Stimulated activated CD4-positive, alpha-beta T cell treated with anti-CD3 and anti-CD28 coated beads, Interleukin-15, amount 100 ng/mL, for 1 hour (primary cell): ENCODE measurements at places on chromosomes 7 and 10.

GRCh38 chr7:105130048-105130447 lies 116.0 kb downstream of the KMT2E start:
- DNase-seq = no peak

GRCh38 chr7:120725376-120726039 lies 132.4 kb downstream of the TSPAN12 start:
- no peak for DNase-seq

DNA sequence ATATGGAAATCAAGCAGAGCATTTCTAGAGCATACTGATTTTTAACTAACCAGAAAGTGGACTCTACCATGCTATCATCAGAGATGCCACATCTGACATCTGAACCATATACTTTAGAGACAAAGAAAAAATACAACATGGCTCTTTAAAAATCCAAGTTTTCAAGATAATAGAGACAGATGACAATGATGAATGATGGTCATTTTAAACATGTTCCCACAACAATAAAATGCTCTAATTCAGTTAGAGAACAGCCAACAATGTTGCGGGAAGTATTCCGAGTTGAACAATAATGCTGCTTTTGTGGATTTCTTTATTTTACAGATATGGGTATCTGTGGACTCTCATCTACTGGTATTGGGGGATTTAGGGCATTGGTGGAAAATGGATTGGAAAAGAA lies 52.8 kb downstream of the PRTFDC1 start:
- DNase-seq = no peak

GRCh38 chr10:121772406-121772805 lies 155.4 kb downstream of the ATE1 start:
- DNase-seq = no peak

DNA sequence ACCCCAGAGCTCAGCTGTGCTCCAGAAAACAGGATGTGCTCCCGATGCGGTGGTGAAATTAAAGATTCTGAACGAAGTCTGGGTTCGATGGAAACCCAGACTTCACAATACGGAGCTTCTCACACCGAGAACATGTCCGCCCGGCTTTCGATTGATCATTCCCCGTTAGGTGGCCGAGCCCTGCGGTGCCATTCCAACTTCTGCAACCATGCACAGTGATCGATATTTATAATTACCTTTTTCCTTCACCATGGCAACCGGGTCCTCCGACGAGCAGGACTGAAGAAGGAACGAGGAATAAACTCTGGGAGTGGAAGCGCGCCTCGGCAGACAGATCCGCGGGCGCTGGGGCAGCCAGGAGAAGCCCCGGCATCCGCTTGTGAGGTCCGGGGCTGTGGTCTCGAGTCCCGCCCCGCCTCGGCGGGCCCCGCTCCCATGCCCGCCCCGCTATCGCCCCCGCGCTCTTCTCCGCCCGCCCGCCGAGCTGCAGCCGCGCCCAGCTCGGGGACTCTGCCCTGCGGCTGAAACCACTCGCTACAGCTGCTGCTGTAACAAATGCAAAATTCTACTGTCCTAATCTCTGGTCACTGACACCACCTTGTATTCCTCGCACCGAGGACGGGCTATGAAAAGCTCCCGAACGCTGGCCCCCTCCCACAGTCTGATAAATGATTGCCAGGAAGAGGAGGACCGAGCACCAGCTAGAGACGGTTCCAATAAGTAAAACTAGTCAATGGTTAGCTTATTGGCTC lies 26.2 kb downstream of the ABLIM1 start:
- peak; percentile 6 for DNase-seq

- DNase-seq = no peak
These were observed 14.9 kb downstream of the DUSP5 start for GRCh38 chr10:110512461-110513187.

GRCh38 chr7:2635810-2636701 lies 4.3 kb downstream of the TTYH3 start:
- no peak for DNase-seq

GRCh38 chr10:128884033-128884425 lies 583.0 kb upstream of the MGMT start:
- no peak for DNase-seq

DNA sequence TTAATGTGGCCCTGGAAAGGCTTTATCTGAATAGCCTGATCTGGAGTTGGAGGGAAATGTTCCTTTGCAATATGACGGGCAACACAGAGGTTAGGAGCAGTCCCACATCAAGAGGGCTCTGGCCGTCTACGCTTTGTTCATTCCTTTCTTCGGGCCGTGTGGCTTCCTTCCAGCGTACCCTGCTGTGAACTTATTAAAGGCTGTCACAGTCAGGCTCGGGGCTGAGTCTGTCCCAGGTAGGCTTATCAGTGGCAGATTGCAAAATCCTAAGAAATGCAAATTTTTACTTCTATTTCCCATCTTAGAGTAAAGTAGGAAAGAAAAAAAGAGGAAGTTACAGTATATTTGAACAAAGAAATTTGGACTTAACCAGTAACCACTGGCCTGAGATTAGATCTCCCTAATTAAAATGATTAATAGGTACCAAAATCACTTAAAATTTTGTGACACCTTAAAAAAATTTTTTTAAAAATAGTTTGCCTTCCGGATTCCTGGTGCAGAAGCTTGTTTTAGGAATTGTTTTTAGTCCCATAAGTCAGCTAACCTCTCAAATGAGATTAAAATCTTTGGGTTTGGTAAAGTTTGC lies 453.1 kb upstream of the MKI67 start:
- DNase-seq = no peak

DNA sequence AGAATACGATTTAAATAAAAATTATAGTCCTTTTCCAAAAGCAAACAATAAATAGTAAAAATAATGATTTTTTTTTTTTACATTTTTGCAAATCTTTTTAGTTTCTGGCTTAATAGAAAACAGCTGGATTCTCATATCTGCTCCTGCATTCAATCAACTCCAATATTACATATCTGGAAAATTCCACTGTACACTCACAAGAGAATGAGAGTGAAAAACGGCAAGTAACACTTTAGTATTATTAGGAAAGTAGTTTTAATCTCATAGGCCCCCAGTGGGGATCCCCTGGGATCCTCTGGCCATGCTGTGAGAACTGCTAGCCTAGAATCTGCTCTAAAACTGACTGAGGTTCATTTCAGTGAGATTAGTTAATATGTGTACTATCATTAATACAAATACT lies 128.6 kb upstream of the LRRN3 start:
- no peak for DNase-seq

GRCh38 chr10:43199684-43200537 lies 61.7 kb downstream of the CSGALNACT2 start:
- DNase-seq = no peak

DNA sequence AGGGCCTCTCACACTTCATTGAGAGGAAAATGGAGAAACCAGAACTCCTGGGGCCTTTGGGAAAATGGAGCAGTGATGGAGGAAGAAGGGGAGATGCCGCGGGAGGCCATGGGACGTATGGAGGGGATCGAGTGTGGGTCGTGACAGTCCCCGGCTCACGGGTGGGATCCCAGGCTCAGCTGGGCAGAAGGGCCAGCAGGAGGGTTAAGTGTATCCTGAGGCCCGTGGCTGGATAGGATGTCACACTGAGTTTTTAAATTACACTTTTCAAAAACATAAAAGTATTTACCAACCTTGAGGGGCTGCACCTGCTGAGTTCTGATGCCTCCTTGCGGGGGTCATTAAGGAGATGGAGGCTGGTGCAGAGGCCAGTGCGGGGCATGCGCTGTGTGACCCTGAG lies 28.0 kb upstream of the PSMG3 start:
- DNase-seq = no peak

GRCh38 chr10:16907687-16908086 lies 90.5 kb upstream of the RSU1 start:
- DNase-seq = no peak

GRCh38 chr7:129366-130221 lies 62.8 kb upstream of the FAM20C start:
- DNase-seq = no peak

- DNase-seq = no peak
These were observed 167.0 kb downstream of the SFMBT2 start for GRCh38 chr10:7243873-7244272.

DNA sequence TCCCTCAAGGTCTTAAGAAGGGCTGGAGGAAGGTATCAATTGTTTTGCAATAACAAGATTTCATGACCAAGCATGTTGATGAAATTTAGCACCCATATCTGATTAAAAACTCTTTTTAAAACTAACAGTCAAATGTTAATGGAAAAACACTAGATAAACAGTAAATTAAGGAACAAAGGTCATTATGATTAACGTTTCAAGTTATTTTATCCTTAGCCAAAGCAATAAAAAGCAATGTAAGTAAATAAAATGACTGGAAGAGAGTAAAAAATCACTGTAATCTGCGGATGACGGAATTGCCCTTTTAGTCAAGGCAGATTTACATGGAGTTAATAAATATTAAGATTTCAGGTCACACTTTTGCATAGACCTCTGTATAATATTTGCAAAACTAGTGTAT lies 179.5 kb upstream of the KLF6 start:
- no peak for DNase-seq

GRCh38 chr7:67856046-67856445 lies 859.4 kb downstream of the TYW1 start:
- DNase-seq = no peak

DNA sequence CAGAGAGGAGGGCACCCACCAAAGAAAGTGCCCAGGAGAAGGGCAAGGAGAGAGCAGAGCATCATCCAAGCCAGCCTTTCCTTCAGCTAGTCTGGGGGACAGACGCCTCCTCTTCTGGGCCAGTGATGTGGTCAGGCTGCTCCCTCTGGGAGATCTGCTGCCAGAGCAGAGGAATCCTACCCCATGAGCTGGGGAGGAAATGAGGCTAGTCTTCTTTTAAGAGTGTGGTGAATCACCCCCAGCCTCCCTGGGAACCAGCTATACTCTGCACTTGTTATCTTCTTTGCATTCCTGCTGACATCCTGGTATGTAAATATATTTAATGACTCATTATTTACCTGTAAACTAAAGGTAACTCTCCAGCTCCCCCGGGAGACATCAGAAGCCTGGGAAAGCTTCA lies 41.6 kb upstream of the EPHB6 start:
- DNase-seq = no peak

GRCh38 chr7:73920406-73921134 lies 59.6 kb downstream of the TMEM270 start:
- DNase-seq = no peak

DNA sequence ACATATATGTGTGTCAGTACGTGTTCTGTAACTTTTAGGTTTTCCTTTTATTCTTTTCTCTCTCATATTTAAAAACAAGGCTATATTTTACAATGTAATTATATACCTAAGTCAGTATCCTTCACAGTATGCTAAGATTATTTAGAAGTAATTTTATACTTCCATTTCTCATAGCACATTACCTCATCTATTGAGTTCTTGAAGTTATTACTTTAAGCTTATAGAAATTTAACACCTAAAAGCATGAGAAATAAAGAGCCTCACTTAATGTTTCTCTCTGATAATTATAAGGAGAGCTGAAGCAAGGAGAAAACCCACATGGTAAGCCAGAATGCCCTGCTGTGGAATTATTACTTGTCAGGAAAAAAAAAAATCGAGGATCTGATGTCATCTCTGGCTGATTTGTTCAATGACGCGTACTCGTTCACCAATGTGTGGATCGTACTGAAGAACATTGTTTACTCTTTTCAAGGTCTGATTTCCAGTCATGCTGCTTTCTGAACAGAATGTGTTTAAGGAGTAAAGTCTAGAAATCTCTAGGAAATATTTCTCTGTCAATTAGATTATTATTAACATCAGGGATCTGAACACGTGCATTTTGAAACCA lies 21.9 kb downstream of the CACNB2 start:
- DNase-seq = no peak

- DNase-seq = no peak
These were observed 246.5 kb upstream of the AOAH start for GRCh38 chr7:36970551-36971514.

GRCh38 chr10:59362959-59363381 lies 621 bp upstream of the FAM13C start:
- no peak for DNase-seq

DNA sequence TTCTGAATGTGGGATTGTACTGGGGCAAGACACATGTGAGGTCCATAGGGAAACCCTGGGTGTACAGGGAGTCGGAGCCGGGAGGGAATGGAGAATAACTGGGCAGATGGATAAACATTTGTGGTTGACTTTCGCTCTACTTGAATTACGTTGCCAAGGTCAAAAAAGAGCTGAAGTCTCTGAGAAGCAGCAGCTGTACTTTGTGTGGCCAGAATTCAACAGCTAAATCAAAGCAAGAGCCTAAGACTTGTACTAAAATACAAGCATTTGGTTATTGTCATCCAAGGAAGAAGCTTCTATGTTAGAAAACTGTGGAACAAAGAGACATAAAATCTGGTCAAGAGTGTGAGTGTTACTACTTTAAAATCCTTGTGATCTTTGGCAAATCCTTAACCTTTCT lies 457.2 kb downstream of the ARL4A start:
- no peak for DNase-seq

GRCh38 chr10:71127773-71128172 lies 84.6 kb upstream of the UNC5B start:
- DNase-seq = no peak

DNA sequence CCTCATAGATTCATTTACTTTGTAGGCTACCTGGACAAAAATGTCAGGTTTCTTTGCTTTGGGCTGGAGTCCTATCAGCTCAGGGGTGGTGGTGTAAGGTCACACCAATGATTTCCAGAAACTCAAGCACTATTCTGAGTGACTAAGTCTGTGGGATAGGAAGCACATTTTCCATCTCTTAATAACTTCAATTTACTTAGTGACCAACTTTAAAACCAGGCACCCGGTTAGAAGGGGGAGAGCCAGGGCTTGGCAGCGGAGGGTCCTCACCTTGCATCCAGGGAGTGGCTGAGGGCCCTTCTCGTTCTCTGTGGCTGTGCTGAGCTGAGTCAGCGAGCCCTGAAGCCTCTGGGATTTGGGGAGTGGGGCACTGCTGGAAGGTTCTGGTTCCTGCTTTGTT lies 6.7 kb downstream of the CHST3 start:
- DNase-seq = no peak

- no peak for DNase-seq
These were observed 9.3 kb downstream of the TBATA start for GRCh38 chr10:70775679-70776454.

DNA sequence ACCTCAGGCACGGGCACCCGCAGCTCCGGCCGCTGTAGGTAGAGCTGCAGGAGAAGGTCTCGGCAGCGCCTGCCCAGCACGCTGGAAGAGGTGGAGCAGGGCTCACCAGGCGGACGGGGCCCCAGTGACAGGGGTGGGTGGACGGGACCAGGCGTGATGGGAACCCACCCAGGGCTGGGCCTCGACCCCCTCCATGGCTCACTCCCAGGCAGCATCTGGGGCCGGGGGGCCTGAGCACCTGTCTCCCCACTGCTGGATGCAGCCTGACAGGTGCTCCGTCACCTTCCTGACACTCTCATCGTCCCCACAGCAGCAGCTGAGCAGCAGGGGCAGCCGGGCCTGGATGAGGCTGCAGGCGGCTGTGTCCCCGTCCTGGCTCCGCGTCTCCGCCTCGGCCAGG lies 16.7 kb upstream of the MICALL2 start:
- no peak for DNase-seq

- no peak for DNase-seq
These were observed 6.2 kb downstream of the HHEX start for GRCh38 chr10:92695679-92696605.

- DNase-seq = no peak
These were observed 8.9 kb downstream of the COBL start for GRCh38 chr7:51307651-51308210.

- DNase-seq = no peak
These were observed 36.6 kb upstream of the BHLHA15 start for GRCh38 chr7:98174334-98175259.
